ENCODE measurements at places on chromosomes 7 and 10. TPM values are rescaled to one million over a fixed set of nuclear protein-coding genes. Genes with fewer than 3 reads are reported as not detected.

KLHDC10 gene
- 16.6 TPM for total RNA-seq

C7orf25 gene
- 3.1 TPM for total RNA-seq

LIPM gene
- not detected for total RNA-seq

EXOC6 gene
- 4.7 TPM for total RNA-seq

FFAR4 gene
- total RNA-seq: not detected

NCF1 gene
- 0.63 TPM for total RNA-seq

TAS2R3 gene
- 0.25 TPM for total RNA-seq

KIF11 gene
- total RNA-seq: 2.2 TPM

STOX1 gene
- total RNA-seq: 0.16 TPM

SLC25A40 gene
- total RNA-seq: 9.0 TPM

CTTNBP2 gene
- total RNA-seq: 6.2 TPM

RNF133 gene
- not detected for total RNA-seq

GPRIN2 gene
- 13.3 TPM for total RNA-seq

STEAP4 gene
- not detected for total RNA-seq

CTAGE15 gene
- not detected for total RNA-seq

ZNF277 gene
- total RNA-seq: 24.6 TPM

HOXA13 gene
- total RNA-seq: not detected

PIK3AP1 gene
- 11.2 TPM for total RNA-seq

CNPY1 gene
- total RNA-seq: not detected
